ENCODE measurements at places on chromosomes 12 and 14. TPM values are rescaled to one million over a fixed set of nuclear protein-coding genes. Genes with fewer than 3 reads are reported as not detected.

PRH1 gene
- total RNA-seq = 11.2 TPM

TSPAN19 gene
- total RNA-seq = under 0.01 TPM

FBXL14 gene
- total RNA-seq = 21.7 TPM

DAZAP2 gene
- 129 TPM for total RNA-seq

DNAJC22 gene
- 1.1 TPM for total RNA-seq

LPAR5 gene
- not detected for total RNA-seq

LRCOL1 gene
- total RNA-seq = 3.2 TPM

NR1H4 gene
- 0.34 TPM for total RNA-seq

COQ10A gene
- 8.4 TPM for total RNA-seq

BDKRB1 gene
- total RNA-seq = not detected

FOXN4 gene
- not detected for total RNA-seq

PLEKHD1 gene
- under 0.01 TPM for total RNA-seq

C12orf54 gene
- total RNA-seq = not detected

PEX5 gene
- total RNA-seq = 36.8 TPM

FAM90A1 gene
- not detected for total RNA-seq

AQP6 gene
- 0.05 TPM for total RNA-seq

COL2A1 gene
- not detected for total RNA-seq

ATF7 gene
- 12.9 TPM for total RNA-seq

ABCC9 gene
- total RNA-seq = 0.05 TPM

GRIP1 gene
- 0.17 TPM for total RNA-seq

ACOT4 gene
- 0.34 TPM for total RNA-seq

TMEM30B gene
- total RNA-seq = 0.34 TPM

RPGRIP1 gene
- not detected for total RNA-seq

SLC5A8 gene
- total RNA-seq = not detected

TEX22 gene
- 0.17 TPM for total RNA-seq

IRAK3 gene
- 19.2 TPM for total RNA-seq

CAPZA3 gene
- not detected for total RNA-seq

SMCO2 gene
- total RNA-seq = 0.23 TPM

ST8SIA1 gene
- total RNA-seq = 0.17 TPM

SLC41A2 gene
- 19.4 TPM for total RNA-seq

GNB3 gene
- 0.28 TPM for total RNA-seq

HOXC13 gene
- total RNA-seq = not detected
